ENCODE measurements at places on chromosomes 2 and 18.
A peak's percentile ranks its signal among the peaks of the same experiment; 100 is the strongest.

GRCh38 chr2:53970724-53971602, at the start of gene PSME4:
PSME4 (minus strand) TSS chr2:53970993; CDS start chr2:53970784, 209 bp downstream.
- DNase-seq, result peak; percentile 91

DNA sequence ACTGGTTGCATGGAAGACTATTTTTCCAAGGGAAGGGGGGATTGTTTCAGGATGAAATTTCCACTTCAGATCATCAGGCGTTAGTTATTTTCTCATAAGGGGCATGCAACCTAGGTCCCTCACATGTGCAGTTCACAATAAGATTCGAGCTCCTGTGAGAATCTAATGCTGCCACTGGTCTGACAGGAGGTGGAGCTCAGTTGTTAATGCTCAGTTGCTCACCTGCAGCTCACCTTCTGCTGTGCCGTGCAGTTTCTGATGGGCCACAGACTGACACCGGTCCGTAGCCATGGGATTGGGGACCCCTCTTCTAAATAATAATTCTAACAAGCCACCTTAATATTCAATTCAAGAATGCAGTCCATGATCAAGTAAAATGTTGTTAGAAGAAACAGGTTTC, 34.9 kb downstream of the PLCL1 start:
- no peak for DNase-seq

- DNase-seq, result no peak
These were observed 158.0 kb downstream of the INHBB start for GRCh38 chr2:120503793-120504571.

DNA sequence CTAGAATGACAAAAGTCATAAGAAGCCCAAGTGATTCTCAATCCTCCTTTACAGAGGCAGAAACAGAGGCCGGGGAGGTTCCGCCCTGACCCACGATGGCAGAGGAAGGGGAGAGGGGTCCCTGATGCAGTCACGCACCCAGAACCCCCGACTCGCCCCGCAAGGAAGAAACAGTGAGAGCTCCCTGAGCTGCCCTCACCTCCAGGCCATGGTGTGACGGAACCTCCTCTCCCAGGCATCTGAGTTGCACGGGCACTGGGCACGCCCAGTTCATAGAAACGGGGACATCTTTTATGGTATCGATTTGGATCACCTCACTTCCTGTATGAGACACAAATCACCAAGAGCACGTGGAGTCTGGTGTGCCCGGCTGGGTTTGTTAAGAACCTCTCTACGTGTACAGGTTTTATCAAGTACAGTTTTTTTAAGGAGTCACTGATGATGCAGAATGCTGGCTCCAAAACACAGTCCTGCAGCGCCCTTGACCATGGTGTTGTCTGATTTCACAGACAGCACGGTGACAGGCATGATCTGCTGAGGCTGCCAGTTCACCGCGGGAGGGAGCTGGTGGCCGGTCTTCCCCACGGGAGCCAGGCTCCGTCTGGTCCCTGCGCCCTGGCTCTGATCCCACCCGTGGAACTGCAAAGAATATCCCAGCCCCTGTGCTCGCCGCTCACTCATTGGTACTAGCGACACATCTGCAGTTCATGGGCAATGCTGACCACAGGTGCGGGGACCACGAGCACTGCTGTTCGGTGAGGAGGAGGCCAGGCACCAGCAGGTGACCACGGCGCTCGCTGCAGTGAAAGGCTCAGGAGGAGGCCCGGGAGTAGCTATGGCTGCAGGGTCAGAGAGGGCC, 35.6 kb downstream of the PXDN start:
- no peak for DNase-seq

GRCh38 chr2:54029721-54030395, 59.1 kb upstream of the PSME4 start:
- no peak for DNase-seq

- no peak for DNase-seq
These were observed 114.3 kb downstream of the ARHGEF4 start for GRCh38 chr2:130951018-130951417.

DNA sequence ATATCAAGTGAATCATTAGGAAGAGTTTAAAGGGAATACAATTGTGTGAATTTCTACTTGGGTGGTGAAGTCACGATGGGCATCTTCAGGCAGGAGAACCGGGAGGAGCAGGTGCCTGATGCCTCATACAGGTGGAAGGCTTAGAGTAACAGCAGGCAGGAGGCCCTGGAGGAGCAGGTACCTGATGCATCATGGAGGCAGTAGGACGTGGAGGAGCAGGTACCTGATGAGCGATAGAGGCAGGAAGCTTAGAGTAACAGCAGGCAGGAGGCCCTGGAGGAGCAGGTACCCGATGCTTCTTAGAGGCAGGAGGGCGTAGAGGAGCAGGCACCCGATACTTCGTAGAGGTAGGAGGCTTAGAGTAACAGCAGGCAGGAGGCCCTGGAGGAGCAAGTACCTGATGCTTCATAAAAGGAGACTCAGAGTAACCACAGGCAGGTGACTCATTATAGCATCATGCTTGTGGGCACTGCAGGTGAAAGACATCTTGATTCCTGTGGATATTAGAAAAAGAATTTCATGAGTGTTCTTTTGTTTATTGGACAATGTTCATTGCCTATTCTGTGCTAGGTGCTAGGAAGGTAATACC, 133.9 kb downstream of the ATP9B start:
- DNase-seq, result no peak

GRCh38 chr2:217844696-217845095, 158.1 kb downstream of the TNS1 start:
- no peak for DNase-seq

GRCh38 chr18:11946756-11947155, 34.6 kb upstream of the IMPA2 start:
- DNase-seq, result peak; percentile 44

GRCh38 chr2:88265352-88266303, 95.5 kb downstream of the THNSL2 start:
- DNase-seq, result no peak

DNA sequence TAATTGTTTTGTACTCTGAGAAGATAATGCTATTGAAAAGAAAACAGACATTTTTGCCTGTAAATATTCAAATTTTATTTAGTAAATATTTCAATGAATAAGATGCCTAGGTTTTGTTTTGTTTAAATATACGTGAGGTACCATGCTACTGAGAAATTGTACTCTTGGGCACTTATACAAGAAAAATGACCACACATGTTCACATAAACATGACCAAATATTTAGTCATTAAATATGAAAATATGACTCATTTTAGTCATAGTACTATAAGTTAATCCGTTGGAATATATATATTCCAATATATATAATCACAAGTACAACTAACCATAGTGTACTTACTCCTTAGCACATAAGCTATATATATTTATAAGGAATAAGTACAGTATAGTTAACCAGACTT, 56.7 kb upstream of the ZNF804A start:
- DNase-seq, result no peak

DNA sequence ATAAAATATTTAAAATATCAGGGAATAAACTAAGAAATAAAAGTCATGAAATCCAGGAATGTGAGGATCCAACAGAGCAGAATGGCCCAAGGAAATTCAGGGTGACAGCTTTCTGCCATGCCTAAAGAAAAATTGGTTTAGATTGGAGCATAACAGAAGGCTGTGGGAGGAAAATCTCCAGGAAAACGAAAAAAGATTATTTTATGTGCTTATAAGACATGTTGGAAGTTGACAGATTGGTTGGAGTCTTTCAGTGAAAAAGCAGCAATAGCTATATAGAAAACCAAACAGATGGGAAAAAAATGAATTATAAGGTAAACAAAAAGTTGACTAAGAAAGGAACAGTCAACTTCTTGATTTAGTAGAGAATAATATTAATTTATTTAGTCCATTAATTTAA, 203.9 kb downstream of the ZRANB3 start:
- DNase-seq, result no peak

DNA sequence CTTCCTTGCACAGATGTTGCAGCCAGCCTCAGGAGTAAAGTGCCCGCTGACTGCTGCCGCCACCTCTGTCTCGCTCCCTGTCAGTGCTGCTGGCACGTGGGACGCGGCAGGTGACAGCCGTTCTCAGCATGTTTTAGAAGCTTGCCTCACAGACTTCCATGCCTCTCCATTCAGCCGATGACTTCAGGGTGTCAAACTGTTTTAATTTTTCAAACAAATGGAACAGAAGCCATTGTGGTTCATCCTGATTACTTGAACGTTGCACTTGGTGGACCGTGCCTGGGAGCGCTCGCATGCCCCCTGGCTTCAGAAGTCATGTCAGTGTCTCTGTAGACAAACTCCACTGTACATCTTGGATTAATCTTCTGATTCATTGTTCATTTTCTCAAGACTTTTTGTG, 62.7 kb upstream of the EML6 start:
- no peak for DNase-seq

DNA sequence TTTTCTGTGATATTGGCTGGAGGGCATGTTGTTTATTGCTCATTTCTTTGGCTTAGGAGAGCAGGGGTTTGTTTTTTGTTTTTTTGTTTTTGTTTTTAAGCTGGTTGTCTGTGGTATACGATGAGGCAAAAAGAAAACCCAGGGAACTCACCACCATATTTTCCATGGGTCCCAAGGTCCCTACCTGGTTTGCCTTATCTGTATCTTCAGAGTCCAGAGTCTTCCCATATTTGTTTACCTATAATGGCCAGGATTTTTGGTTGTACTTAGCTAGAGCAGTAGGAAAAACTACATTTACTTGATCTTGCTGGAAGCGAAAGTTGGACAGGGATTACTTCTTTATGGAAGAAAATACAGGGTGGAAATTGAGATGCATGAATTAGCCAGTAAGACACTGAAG, 9.5 kb downstream of the LCLAT1 start:
- no peak for DNase-seq

- DNase-seq, result no peak
These were observed 39.7 kb upstream of the NEDD4L start for GRCh38 chr18:58004317-58004716.

- DNase-seq, result no peak
These were observed 80.7 kb downstream of the LRATD1 start for GRCh38 chr2:14713248-14713647.

DNA sequence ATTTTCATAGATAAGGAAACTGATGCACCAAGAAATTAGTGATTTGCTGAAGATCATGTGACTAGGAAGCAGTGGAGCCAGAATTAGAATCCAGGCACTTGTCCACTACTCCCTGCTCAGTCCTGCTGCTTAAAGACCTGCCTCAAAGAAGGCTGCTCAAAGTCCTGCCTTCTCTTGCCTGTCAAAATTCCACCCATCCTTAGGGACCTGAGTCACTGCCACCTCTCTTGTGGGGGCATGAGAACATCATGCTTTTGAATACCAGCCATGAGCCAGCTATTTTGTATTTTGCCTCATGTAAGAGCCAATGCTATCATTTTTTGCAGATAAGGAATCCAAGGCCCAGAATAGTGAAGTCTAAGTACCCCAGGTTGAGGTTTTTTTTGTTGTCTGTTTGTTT, 47.1 kb downstream of the DDX1 start:
- DNase-seq, result no peak

DNA sequence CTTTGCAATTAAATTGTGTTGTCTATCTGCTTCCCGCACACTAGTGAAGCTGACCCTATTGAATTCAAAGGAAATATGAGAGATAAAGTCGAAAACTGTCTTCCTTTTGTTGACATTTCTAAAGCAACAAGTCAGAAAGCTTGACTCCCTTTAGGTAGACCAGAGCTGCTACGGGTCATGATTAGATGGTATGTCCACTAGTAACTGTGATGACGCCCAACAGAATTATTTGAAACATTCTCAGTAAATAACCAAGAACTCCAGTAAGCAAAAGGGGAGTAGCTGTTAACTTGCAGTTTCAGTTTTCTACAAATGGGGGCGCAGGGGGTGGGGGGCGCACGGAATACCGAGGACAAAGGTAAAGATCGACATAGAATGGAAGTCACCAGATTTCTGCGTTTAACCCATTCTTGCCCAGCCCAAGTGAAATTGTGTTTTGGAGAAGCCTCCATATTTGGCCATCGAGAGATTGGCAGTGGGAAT, 56.4 kb downstream of the CRIM1 start:
- DNase-seq, result no peak

All from SK-N-DZ (cell line).